ENCODE measurements at places on chromosomes 3 and 15.

GRCh38 chr15:58594898-58595297 lies 154.6 kb downstream of the ADAM10 start:
- DNase-seq: no peak

DNA sequence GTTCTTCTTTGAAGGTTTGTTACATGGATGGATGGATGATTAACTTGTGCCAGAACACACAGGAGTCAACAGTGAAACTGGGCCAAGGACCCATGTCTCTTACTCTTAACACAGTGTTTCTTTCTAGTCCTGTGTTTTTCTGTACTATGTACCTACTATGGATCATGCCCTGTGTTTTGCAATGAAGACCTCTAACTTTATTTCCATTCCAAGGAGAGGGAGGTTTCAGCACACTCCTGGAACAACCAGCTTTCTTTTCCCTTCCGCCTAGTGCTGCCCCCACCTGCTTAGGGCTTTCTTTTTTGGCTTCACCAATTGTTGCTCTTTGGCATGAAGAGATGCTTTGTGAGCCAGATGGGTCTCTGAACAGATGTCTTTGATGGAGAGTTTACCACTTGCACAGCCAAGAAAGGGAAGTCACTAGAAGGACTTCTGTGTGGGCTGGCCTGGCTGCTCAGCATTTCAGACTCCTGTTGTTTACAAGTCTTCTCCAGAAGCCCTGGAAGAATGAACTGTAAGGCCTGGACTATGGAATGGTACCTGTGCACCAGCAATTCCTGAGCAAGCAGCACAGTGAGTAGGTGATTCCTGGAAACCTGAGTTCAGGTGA lies 44.5 kb downstream of the SNAPC5 start:
- DNase-seq: no peak

- DNase-seq: no peak
Observed at GRCh38 chr15:39404767-39405181, 176.1 kb upstream of the THBS1 start.

- DNase-seq: no peak
Observed at GRCh38 chr3:166123576-166123975, 286.4 kb upstream of the BCHE start.

GRCh38 chr3:48090166-48090939 lies 74.1 kb upstream of the MAP4 start:
- no peak for DNase-seq

DNA sequence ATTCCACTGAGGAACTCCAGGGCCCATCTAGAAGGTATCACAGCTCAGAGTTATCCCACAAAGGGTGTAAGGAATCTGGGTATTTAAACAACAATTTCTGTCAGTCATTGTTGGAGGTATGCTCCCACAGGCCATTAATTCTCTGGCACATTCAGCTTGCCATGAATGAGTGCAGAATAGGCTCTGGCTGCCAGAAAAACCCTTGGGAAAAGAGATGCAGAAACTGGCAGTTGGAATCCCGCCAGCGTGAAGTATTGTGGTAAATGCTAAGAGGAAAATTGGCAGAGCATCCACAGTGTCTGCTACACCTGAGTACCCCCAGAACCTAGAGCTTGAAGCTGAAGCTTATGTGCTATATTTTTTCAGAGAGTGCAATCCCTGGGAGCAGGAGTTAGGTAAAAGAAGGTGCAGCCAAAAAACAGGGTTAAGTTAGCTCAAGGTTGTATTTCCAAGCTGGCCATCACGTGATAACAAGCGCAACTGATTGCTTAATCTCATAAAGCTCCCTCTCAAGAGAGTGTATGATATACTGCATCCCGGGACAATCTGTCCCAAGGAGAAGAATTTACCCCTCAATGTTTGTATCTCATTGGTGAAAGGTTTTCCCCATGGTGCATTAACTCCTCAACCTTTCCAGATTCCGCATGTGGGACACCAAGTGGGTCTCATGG lies 94.2 kb upstream of the ACP3 start:
- DNase-seq: no peak

GRCh38 chr15:45087513-45087912 lies 26.5 kb downstream of the DUOX2 start:
- DNase-seq: no peak
